Fibroblast of the aortic adventitia (primary cell): ENCODE measurements at places on chromosomes 5 and 9.

DNA sequence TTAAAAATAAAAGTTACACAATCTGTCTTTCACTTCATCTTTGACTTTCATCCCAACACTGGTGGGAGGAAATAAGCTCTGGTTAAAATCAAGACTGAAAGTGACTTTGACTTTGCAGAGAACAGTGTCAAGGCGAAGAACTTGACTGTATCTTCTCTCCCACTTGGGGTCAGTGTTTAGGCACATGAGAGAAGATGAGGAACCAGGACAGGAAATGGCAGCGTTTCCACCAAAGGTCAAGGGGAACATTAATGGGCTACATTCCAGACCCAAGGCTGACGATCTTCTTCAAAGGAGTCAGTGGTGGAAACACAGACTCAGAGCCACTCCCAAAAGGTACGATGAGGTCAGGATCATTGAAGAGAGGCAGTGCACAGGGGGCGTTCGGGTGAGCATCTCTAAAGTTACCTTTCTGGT, 409.5 kb downstream of the ARHGEF28 start:
- DNase-seq, result peak; percentile 80

DNA sequence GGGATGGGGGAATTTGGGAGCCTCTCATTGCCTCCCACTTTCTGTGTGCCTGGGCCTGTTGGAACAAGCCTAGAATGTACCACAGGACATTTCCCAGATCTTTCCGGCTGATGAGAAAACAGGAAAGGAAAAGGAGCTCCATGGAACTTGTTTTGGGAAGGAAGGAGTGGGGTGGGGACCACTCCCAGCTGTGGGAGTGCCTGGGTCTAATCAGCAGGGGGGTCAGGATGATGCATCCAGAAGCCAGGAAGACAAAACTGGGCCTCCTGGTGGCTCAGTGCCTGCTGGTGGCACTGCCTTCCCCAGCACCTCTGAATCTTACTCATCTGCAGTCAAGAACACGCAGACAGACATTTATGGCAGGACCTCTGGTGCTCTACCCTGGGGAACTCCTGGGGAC, 2.8 kb downstream of the SMIM33 start:
- peak; percentile 32 for DNase-seq

- DNase-seq, result no peak
Measured at GRCh38 chr9:71911908-71912335, 483 bp downstream of the C9orf85 start.

GRCh38 chr5:95554331-95554646, 488 bp downstream of the SKIC3 start:
- DNase-seq, result no peak

GRCh38 chr5:139551191-139551889, 9.8 kb upstream of the UBE2D2 start:
- no peak for DNase-seq

GRCh38 chr9:93128011-93128714, 5.9 kb downstream of the NINJ1 start:
- no peak for DNase-seq

DNA sequence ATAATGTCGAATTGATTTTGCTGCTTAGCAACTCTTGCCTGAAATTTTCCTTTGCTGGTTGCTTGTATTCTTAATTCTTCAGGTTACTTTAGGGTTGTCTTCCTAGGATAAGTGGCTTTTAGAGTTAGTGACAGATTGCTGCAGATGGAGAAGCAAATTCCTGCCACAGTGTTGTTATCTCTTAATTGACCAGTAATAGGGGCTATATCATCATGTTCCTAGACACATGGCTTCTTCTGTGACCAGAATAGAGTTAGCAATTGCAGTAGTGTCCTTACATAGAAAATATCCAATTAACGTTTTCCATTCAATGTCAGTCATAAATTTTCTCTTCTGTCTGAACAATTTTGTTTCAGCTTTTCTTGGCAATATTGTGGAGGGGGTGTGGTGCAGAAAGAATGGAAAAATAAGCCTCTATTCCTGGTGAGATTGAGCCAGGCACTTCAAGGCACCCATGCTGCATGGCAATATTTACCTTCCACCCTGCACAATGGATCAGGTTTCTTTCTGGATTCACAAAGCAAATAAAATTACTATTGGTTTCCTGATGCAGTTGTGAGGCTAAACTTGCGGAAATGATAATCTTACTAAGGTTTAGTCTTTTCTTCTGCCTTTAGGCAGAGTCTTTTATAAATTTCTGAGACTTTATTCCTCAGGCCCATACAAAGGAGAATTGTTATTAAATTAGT, 1481.5 kb downstream of the EFNA5 start:
- no peak for DNase-seq

DNA sequence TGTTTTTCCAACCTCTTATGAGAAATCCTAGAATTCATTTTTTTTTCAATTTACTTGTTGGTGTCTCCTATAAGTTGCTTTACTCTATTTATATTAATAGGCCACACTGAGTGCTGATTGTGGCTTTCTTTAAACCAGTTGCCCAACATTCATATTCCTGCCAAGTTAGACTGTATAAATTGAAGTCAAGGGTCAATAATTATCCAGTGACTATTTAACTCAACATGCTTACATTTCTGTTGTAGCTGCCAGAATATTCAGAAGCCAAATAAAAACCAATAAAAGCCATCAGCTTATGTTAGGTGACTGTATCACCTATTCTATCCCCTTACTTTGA, 169.0 kb downstream of the PTPRD start:
- no peak for DNase-seq

DNA sequence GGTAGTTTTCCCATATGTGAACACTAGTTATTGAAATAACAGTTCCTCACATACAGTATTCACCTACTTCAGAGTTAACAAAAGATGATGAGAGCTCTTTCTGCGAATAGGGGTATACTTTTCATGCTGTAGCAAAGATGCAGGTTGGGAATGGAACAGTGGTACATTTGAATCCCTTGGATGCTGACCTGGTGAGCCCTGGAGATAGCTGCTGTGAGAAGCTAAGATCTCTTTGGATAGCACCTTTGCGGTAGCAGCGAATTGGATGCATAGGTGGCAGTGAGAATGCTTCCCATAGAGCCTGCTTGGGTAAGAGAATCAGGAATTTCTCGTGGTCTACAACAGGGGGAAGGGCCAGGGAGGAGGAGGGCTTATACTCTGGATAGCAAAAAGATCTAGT, 61.2 kb downstream of the NUP214 start:
- no peak for DNase-seq

- DNase-seq, result no peak
Measured at GRCh38 chr9:34365282-34365681, 11.4 kb downstream of the MYORG start.
